Mammary epithelial cell (primary cell): ENCODE measurements at places on chromosomes 16 and 17. TPM values are rescaled to one million over a fixed set of nuclear protein-coding genes. Genes with fewer than 3 reads are reported as not detected.

Gene IL21R
- total RNA-seq: 0.64 TPM in 1 of 2 replicates, not detected in the other

Gene TVP23C
- 32.3 TPM for total RNA-seq

Gene PLA2G10
- total RNA-seq: 1.0 TPM

Gene SEPTIN12
- total RNA-seq: not detected

Gene KIF18B
- 6.3 and 25.2 TPM in 2 replicates for total RNA-seq

Gene MFAP4
- 0.33 TPM for total RNA-seq

Gene CDT1
- total RNA-seq: 10.2 and 22.0 TPM in 2 replicates

Gene MT1E
- 468 TPM for total RNA-seq

Gene CA4
- not detected for total RNA-seq

Gene PRR15L
- 0.50 TPM for total RNA-seq

Gene CCT6B
- total RNA-seq: 3.0 TPM
